ENCODE measurements at places on chromosomes 4 and X.

GRCh38 chrX:9885150-9885549, 82.0 kb upstream of the CLDN34 start:
- DNase-seq: no peak

GRCh38 chr4:147085781-147086180, 140.1 kb upstream of the TTC29 start:
- DNase-seq: no peak

- DNase-seq: no peak
Observed at GRCh38 chr4:152937336-152938236, 1.5 kb downstream of the FHDC1 start.

DNA sequence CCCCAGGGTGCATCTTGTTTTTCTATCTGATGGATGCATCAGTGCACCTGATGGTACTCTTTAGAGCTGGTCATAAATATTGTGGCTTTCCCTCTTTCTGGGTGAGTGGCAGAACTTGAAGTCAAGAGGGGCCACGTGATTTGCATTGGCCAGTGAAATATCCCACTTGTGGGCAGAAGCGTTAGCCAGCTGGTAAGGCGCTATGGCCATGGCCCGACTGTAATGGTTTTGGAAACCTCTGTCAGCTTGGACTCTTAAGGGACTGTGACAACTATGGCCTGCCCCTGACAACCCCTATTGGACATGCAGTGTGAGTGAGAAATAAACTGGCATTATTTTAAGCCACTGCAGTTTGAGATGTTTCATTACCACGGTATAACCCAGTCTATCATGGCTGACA, 72.8 kb downstream of the SEL1L3 start:
- DNase-seq: no peak

DNA sequence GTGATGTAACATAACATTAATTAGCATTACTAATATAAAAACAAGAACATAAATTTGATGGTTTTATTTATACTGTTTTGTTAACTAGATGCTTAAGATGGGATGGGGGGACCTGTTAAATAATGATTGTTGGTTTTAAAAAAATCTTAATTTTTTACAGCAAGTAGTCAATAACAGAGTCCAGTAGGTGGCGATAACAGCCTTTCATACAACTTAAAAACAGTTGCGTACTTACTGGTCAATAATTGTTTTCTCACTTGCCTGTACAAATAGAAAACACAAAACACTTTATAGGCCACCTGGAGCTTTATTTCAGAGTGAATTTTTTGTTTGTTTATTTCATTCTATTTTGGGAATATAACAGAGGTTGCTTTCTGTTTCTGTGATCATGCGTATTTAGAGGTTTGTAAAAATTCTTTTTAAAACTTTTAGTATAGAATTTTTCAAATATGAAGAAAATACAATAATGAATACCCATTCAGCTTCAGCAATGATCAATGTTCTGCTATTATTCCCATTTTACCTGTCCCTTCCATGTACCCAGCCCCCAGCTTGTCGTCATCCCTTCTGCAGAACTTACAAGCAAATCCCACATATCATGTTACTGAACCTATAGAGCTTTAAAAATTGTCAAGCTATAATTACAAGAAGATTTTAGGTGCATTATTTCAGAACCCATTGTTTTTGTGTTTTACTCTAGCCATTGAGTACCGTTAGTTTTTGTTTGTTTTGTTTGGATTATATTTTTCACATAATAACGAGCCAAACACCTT, 97.1 kb downstream of the MRPL1 start:
- peak; percentile 34 for DNase-seq

DNA sequence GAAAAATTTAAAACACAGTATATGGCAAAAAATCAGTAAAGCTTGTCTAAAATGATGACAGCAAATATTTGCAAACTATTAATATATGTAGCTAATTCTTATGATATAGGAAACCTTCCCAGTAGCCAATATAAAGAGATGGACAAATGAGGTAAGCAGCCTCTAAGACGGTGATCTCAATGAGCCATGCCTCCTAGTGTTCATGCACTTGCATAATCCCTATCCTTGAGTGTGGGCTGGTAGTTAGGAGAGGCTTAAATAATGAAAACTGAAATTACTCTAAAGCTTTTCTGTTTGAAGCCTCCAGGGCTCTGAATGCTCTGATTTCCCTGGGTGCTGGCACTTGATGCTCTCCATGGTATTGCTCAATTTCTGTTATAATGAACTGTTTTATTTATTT, 24.6 kb upstream of the ARMCX4 start:
- no peak for DNase-seq

DNA sequence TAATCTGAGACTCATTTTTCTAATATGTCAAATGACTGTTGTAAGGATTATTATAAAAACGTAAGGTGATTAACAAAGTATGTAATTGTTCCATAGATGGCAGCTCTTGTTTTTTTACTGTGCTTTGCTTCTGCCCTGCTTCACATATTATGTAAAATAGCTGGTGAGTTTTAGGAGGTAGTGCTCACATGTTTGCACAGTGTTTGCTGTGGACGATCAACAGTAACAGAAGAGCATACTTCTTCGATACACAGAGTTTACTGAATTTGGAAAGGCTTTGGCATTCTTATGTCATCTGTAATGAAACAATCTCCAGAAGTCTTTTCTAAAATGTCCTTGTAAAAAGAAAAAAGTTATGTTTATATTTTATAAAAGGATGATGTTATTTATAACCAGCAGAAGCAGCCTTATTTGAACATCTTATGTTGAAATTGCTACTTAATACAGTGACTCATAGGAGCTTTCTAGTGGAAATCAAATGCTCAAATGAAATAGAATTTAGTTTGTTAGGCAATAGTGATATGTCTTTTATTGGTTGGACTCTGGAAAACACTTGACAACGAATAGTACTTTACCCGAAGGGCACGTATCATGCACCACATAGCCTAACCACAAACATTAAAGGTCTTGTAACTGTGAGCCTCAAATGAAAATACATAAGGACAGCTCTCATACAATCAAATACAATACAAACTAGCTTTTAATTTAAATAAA, 1.9 kb upstream of the MTTP start:
- DNase-seq: no peak

DNA sequence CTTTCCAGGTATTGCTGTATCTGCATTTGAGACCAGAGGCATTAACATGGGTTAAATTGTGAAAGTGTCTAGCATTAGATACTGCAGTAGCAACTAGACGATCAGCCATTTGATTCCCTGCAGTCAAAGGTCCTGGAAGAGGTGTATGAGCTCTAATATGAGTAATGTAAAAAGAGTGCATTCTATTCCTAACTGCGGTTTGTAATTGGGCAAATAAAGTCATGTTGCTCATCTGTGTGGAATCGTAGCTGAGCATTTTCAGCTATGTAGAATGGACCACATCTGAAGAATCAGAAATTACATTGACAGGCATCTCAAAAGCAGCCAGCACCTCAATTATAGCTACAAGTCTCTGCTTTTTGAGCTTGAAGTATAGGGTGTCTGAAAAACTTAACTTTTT, 157.6 kb downstream of the ZNF518B start:
- DNase-seq: no peak

GRCh38 chr4:71453531-71453930, 114.7 kb downstream of the SLC4A4 start:
- no peak for DNase-seq

- DNase-seq: no peak
Observed at GRCh38 chr4:140302151-140302859, 71.1 kb upstream of the SCOC start.

GRCh38 chrX:123186801-123187200, 2.7 kb downstream of the GRIA3 start:
- DNase-seq: no peak

GRCh38 chr4:39029752-39030694, 2.2 kb downstream of the TMEM156 start:
- DNase-seq: no peak

DNA sequence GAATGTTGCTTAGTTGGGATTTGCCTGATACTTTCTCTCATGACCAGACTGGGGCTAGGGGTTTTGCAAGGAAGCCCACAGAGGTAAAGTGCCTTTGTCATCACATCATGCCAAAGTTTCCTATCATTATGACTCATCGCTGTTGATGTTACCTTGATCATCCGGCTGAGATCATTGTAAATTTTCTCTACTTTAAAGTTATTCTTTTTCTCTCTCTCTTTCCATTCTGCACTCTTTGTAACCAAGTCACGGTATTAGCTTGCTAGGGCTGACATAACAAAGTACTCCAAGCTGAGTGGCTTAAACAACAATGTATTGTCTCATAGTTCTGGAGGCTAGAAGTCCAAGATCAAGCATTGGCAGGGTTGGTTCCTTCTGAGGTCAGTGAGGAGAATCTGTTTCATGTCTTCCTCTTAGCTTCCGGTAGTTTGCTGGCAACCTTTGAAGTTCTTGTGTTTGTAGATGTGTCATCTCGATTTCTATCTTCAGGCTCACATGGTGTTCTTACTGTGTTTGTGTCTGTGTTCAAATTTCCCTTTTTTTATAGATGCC, 113.0 kb downstream of the DTHD1 start:
- no peak for DNase-seq

DNA sequence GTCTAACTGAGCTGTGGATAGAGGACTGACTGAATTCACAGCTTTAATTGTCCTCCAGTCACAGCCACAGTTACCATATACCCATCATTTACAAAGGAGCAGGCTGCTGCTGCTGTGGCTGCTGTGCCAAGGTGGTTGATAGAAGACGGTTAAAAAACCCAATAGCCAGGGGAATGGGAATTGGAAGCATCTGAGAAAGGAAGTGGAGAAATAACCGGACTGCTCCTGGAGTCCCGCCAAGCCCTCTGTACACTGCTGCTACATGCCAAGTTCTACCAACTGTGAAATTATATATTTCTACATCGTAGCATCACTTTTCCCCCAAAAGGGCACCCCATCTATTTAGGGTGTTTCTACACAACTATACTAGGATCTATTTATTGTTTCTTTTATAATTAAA, 279.7 kb upstream of the ARX start:
- no peak for DNase-seq
